ENCODE measurements at places on chromosomes 11 and 22. TPM values are rescaled to one million over a fixed set of nuclear protein-coding genes. Genes with fewer than 3 reads are reported as not detected.

- H3K4me3 ChIP-seq, result peak overlapping the region; percentile 67
- H3K27me3 ChIP-seq, result peaks cover 7% of the 10 kb centered on the region
- H3K27ac ChIP-seq, result peak overlapping the region; percentile 74
- H3K36me3 ChIP-seq, result no peaks in the 10 kb centered on the region
These were observed 61.8 kb downstream of the UBASH3B start for GRCh38 chr11:122717264-122717867.

DNA sequence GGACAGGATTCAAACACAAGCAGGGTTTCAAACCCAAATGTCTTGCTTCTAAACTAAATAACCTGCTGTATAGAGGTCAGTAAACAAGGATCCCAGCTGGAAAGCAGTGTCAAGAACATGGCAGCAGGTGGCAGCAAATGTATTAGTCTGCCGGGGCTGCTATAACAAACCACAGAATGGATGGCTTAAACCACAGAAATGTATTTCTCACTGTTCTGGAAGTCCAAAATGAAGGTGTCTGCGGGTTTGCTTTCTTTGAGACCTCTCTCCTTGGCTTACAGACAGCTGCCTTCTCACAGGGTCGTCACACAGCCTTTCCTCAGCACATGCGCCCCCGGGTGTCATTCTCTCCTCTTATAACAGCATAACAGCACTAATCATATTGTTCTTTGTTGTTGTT, 65.1 kb upstream of the LRRC55 start:
- H3K4me1 ChIP-seq, result no peaks in the 10 kb centered on the region
- no peak overlapping the region for H3K4me3 ChIP-seq
- H3K36me3 ChIP-seq, result no peaks in the 10 kb centered on the region
- H3K27ac ChIP-seq, result no peak overlapping the region
- no peak for DNase-seq

GRCh38 chr11:77770629-77771028, 49.9 kb downstream of the RSF1 start:
- H3K27ac ChIP-seq, result peak overlapping the region; percentile 32
- peak overlapping the region; percentile 43 for H3K4me3 ChIP-seq
- no peaks in the 10 kb centered on the region for H3K36me3 ChIP-seq
- H3K4me1 ChIP-seq, result peaks cover 28% of the 10 kb centered on the region
- no peak for DNase-seq
- H3K27me3 ChIP-seq, result no peaks in the 10 kb centered on the region

Gene MUC5AC
- total RNA-seq, result not detected

DNA sequence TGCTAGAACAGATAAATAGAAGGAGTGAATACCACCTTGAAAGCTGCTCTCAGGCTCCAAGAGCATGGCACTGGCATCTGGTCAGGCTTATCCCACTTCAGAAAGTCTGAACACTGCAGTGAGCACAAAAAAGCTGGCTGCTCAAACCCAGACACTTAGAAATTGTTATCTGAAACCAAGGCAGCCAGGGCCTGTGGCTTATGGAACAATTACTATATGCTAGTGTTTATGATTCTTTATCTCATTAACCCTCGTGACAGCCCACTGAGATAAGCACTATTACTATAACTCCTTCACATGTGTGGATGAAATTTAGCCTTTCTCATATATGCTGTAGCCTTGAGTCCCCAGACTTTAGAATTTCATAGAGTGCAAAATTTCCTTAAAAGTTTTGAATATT, 400.2 kb downstream of the RAB38 start:
- H3K27me3 ChIP-seq, result no peaks in the 10 kb centered on the region
- no peaks in the 10 kb centered on the region for H3K36me3 ChIP-seq

GRCh38 chr11:71068963-71069362, 183.4 kb downstream of the SHANK2 start:
- DNase-seq, result no peak
- no peak overlapping the region for H3K4me3 ChIP-seq
- H3K27me3 ChIP-seq, result peaks cover 14% of the 10 kb centered on the region
- no peaks in the 10 kb centered on the region for H3K36me3 ChIP-seq

- H3K4me3 ChIP-seq, result peak overlapping the region; percentile 39
- no peaks in the 10 kb centered on the region for H3K36me3 ChIP-seq
- DNase-seq, result no peak
- peak overlapping the region; percentile 66 for H3K27ac ChIP-seq
These were observed 19.2 kb downstream of the AMBRA1 start for GRCh38 chr11:46574656-46575055.

GRCh38 chr22:47307326-47307725, 544.9 kb downstream of the TBC1D22A start:
- no peaks in the 10 kb centered on the region for H3K4me1 ChIP-seq
- no peak overlapping the region for H3K4me3 ChIP-seq
- no peak for DNase-seq
- no peak overlapping the region for H3K27ac ChIP-seq

Gene ST3GAL4
- 60.4 TPM for total RNA-seq

DNA sequence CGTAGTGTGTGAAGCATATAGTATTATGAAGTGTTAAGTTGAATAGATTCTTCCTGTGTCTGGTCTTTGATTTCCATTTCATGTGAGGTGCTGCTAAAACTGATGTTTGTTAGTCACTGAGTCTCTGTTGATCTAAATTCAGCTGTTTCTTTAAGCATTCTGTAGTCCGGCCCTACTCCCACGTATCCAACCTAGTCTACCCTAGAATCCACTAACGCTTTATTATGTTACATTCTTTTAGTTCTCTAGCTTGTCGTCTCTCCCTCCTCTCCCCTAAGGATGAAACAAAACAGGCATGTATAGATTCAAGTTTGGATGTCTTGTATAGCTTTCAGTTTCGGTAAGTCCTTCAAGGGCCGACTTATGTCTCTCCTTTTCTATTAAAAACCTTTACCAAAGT, 4.1 kb downstream of the WEE1 start:
- peaks cover 45% of the 10 kb centered on the region for H3K4me1 ChIP-seq
- DNase-seq, result no peak
- H3K4me3 ChIP-seq, result peak overlapping the region; percentile 80
- peak overlapping the region; percentile 76 for H3K27ac ChIP-seq

GRCh38 chr11:47233989-47234668, 14.5 kb downstream of the ACP2 start:
- DNase-seq, result no peak
- H3K4me3 ChIP-seq, result no peak overlapping the region
- no peaks in the 10 kb centered on the region for H3K27me3 ChIP-seq
- peak overlapping the region; percentile 33 for H3K27ac ChIP-seq

DNA sequence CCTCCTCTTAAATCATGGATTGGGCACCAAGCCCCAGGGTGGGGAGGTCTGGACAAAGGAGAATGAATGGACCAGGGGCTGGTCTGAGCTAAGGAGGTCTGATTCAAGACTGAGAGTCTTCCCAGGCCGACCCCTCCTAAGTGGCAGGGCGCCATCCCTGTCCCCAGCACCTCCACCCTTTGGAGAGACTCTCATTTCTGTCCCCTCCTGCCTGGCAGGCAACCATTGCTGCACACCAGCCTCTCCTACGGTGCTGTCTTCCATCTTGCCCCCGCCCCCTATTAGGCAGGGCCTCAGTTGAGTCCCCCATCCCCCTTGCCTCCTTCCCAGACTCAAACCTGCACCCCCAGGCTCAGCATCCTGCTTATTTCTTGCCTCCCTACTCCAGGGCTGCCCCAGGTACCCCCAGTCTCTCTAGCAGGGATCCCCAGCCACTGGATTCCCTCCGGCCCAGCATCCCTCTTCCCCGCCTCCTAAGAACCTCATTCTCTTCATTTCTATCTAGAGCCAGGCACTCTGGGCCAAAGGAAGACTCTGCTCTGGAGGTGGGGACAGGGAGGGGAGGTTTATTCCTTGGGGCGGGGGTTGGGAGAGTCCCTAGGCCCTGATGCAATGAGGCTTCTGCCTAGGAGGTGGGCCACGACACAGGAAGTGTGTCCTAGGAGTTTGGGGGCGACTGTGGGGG, 1.7 kb upstream of the RCOR2 start:
- H3K27ac ChIP-seq, result no peak overlapping the region
- no peak for DNase-seq
- H3K27me3 ChIP-seq, result peaks cover 11% of the 10 kb centered on the region
- H3K36me3 ChIP-seq, result no peaks in the 10 kb centered on the region
- peak overlapping the region; percentile 47 for H3K4me3 ChIP-seq

DNA sequence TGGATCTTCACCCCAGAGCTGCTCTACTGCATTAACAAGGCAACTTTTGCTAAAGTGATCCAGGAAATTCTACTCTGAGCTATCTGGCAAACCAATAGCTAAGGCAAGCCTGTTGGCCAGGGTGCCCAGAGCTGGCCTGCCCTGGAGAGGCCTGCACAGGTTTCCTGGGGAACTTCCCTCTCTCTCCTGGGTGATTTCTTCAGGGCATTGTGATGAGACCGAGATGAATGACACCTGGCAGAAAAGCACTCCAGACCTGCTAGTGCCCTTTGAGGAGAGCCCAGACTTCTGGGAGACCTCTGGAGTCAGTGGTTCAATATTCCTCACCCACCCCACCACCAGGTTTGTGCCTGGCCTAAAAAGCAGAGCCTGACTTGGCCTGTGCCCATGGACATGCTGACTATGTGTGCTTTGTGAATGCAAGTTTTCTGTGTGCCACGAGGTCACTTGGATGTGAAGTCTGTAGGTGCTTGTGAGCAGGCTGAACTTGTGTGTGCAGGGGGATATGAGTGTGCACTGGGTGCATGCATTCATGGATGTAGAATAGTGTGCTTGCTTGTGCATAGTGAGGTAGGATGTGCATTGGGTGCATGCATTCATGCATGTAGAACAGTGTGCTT, 4.4 kb upstream of the APLNR start:
- no peak overlapping the region for H3K4me3 ChIP-seq
- H3K36me3 ChIP-seq, result no peaks in the 10 kb centered on the region
- DNase-seq, result no peak
- H3K4me1 ChIP-seq, result peaks cover 16% of the 10 kb centered on the region

GRCh38 chr11:69704508-69705253, 859 bp upstream of the FGF19 start:
- no peaks in the 10 kb centered on the region for H3K4me1 ChIP-seq
- peaks cover 22% of the 10 kb centered on the region for H3K27me3 ChIP-seq
- H3K36me3 ChIP-seq, result no peaks in the 10 kb centered on the region
- H3K4me3 ChIP-seq, result no peak overlapping the region

GRCh38 chr22:22244316-22245250, at the start of gene VPREB1:
Gene VPREB1 (plus strand): TSS chr22:22244786. CDS start chr22:22244814, 28 bp downstream.
- H3K27me3 ChIP-seq, result peaks cover 16% of the 10 kb centered on the region
- no peaks in the 10 kb centered on the region for H3K36me3 ChIP-seq
- peaks cover 7% of the 10 kb centered on the region for H3K4me1 ChIP-seq
- H3K4me3 ChIP-seq, result no peak within 1 kb of the TSS
- H3K27ac ChIP-seq, result no peak within 1 kb of the TSS

DNA sequence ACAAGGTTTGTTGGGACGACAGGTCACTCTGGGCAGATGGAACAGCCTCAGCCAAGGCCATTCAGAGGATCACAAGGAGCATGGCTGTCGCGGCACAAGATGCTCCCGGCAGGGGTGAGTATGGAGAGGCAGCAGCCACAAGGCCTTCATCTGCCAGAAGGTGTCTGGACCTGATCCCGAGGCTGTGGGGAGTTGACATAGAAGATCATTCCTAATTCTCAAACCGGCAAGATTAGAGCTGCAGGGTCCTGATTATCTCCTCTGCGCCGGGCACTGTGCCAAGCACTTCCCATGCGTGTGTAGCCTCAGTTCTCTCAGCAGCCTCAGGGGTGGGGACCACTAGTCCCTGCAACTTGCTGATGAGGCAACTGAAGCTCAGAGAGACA, 32.3 kb upstream of the RFPL3 start:
- no peak overlapping the region for H3K27ac ChIP-seq
- peaks cover 9% of the 10 kb centered on the region for H3K27me3 ChIP-seq
- no peak for DNase-seq
- no peaks in the 10 kb centered on the region for H3K36me3 ChIP-seq
- no peak overlapping the region for H3K4me3 ChIP-seq

Gene ANO9
- total RNA-seq, result 2.4 TPM

Gene OR51E2
- total RNA-seq, result not detected

- no peaks in the 10 kb centered on the region for H3K4me1 ChIP-seq
- H3K36me3 ChIP-seq, result no peaks in the 10 kb centered on the region
- H3K4me3 ChIP-seq, result no peak overlapping the region
- H3K27me3 ChIP-seq, result peaks cover 20% of the 10 kb centered on the region
- no peak overlapping the region for H3K27ac ChIP-seq
These were observed 197.1 kb downstream of the HIPK3 start for GRCh38 chr11:33454264-33454663.

GRCh38 chr11:19722702-19723101, 10.1 kb downstream of the NAV2 start:
- H3K36me3 ChIP-seq, result no peaks in the 10 kb centered on the region
- H3K27ac ChIP-seq, result peak overlapping the region; percentile 82
- DNase-seq, result no peak
- H3K27me3 ChIP-seq, result no peaks in the 10 kb centered on the region
- H3K4me3 ChIP-seq, result no peak overlapping the region

- peaks cover 42% of the 10 kb centered on the region for H3K4me1 ChIP-seq
- peak overlapping the region; percentile 99 for H3K27ac ChIP-seq
- DNase-seq, result no peak
- no peaks in the 10 kb centered on the region for H3K27me3 ChIP-seq
- H3K4me3 ChIP-seq, result peak overlapping the region; percentile 98
These were observed 1.4 kb downstream of the PCF11 start for GRCh38 chr11:83158357-83158786.

DNA sequence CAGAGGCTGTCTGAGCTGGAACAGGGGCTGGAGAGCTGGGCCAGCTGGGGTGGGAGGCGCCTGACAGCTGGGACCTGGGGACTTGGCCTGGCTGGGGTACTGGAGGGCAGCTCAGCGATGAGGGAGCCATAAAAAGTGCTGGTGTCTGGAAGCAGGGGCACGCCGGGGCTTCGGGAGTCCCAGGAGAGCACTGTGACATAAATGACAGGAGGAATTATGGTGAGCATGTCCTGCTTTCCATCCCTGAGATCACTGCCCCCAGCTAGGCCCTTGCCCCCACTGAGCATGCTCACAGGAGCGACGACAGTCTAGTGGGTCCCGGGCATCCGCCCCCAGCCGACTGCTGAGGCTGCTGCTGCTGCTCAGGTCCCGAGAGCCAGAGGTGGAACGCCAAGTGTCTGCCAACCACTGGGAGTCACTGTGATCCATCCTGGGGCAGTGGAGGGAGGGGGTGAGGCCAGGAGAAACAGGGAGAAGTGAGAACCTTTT, 6.2 kb downstream of the ROBO4 start:
- H3K27me3 ChIP-seq, result peaks cover 13% of the 10 kb centered on the region
- no peaks in the 10 kb centered on the region for H3K4me1 ChIP-seq
- no peaks in the 10 kb centered on the region for H3K36me3 ChIP-seq
- DNase-seq, result no peak
- H3K27ac ChIP-seq, result no peak overlapping the region
- H3K4me3 ChIP-seq, result no peak overlapping the region

Gene GANAB
- total RNA-seq, result 297 TPM

DNA sequence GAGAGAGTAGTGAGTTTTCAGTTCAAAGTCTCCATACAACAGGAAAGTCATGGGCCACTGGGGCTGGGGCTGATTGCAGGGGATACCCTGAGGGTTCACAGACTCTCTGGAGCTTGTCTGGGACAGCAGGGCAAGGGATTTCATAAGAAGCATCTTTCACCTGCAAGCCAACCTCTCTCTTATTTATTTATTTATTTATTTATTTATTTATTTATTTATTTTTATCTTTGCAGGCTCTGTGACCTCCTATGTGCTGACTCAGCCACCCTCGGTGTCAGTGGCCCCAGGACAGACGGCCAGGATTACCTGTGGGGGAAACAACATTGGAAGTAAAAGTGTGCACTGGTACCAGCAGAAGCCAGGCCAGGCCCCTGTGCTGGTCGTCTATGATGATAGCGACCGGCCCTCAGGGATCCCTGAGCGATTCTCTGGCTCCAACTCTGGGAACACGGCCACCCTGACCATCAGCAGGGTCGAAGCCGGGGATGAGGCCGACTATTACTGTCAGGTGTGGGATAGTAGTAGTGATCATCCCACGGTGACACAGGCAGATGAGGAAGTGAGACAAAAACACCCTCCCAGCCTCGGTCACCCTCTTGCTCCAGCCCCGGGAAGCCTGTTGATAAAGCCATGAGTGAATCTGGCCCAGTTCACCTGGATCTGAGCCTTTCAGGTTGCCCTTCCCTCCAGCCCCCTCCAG, 68.4 kb downstream of the GGTLC2 start:
- H3K4me1 ChIP-seq, result peaks cover 14% of the 10 kb centered on the region
- H3K27me3 ChIP-seq, result no peaks in the 10 kb centered on the region
- no peak for DNase-seq

Data from natural killer cell treated with Interleukin-12 subunit alpha and Interleukin-12 subunit beta and Interleukin-15 and Interleukin-18, amount 100 ng/mL, for 72 hours (primary cell).